ENCODE measurements at places on chromosomes 12 and 14. TPM values are rescaled to one million over a fixed set of nuclear protein-coding genes. Genes with fewer than 3 reads are reported as not detected.

DNA sequence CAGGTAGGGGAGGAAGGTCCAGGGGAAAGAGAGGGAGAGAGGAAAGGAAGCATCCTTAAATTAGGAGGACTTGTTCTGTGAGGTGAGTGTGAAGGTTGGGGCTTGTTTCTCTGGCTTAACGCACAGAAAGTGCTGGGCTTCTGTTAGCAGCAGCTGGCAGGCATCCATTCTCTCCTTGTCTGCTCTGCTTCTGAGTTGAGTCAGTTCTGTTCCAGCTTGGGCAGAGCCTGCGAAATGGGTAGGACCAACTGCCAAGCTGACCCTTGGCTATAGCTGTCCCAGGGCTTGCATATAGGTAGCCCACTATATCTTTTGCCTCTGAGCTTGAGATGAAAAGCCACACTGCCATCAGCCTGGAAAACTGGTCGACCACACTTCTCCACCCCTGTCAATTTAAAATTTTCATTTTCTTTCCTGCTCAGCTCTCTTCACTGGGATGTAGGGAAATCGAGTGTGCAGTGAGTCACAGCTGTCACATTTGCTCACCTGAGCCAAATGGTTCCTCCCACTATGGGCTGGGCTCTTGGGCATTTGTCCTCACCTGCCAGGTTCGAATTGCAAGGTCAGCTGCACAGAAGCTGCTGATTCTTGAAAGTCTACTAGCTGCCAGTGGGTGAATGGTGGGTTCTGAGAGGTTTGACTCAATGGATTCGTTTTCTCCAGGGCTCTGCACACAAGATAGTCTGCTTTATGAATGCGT, 256.4 kb upstream of the PWP1 start:
- H3K4me3 ChIP-seq: no peak overlapping the region
- no peak overlapping the region for H3K27ac ChIP-seq
- DNase-seq: no peak

GRCh38 chr14:75738192-75738591, 77.1 kb downstream of the TTLL5 start:
- no peaks in the 10 kb centered on the region for H3K36me3 ChIP-seq
- H3K4me3 ChIP-seq: no peak overlapping the region
- H3K27ac ChIP-seq: no peak overlapping the region
- H3K4me1 ChIP-seq: no peaks in the 10 kb centered on the region
- no peak for DNase-seq
- no peaks in the 10 kb centered on the region for H3K27me3 ChIP-seq

The SDSL gene
- total RNA-seq: 1.1 TPM

GRCh38 chr14:101111620-101112290, 208.2 kb upstream of the RTL1 start:
- no peak for DNase-seq
- H3K36me3 ChIP-seq: no peaks in the 10 kb centered on the region
- no peak overlapping the region for H3K27ac ChIP-seq
- no peaks in the 10 kb centered on the region for H3K27me3 ChIP-seq

GRCh38 chr12:12403264-12404248, 46.7 kb downstream of the BORCS5 start:
- H3K36me3 ChIP-seq: no peaks in the 10 kb centered on the region
- no peaks in the 10 kb centered on the region for H3K27me3 ChIP-seq
- peaks cover 39% of the 10 kb centered on the region for H3K4me1 ChIP-seq
- no peak for DNase-seq
- H3K4me3 ChIP-seq: no peak overlapping the region

DNA sequence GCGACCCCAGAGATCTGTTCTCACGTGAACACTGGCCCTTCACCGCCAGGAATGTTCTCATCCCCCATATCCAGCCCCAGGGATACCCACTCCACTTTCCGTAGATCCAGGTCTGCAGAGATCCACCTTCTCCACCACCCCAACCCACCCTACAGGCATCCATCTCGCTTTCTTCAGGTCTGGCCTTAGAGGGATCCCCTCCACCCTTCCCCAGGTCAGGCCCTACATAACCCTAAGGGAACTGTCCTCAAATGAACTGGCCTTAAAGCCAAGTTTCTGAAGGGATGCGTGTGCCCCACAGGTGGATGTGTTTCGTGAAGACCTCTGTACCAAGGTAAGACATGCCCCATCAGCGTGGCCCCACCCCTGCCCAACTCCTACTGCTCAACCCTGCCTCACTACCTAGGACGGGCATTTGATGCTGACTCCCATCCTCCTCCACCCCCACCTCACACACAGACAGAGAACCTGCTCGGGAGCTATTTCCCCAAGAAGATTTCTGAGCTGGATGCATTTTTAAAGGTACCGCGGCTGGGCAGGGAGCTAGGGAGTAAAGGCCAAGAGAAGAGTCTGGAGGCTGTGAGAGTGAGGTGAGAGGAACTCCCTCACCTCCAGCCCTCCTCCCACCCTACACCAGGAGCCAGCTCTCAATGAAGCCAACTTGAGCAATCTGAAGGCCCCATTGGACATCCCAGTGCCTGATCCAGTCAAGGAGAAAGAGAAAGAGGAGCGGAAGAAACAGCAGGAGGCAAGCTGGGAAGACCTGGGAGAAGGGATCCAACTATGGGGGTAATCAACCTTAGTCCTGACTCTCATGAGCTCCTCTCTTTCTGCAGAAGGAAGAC, 912 bp downstream of the PSME1 start:
- H3K4me3 ChIP-seq: peak overlapping the region; percentile 30
- peaks cover 22% of the 10 kb centered on the region for H3K36me3 ChIP-seq
- DNase-seq: no peak

DNA sequence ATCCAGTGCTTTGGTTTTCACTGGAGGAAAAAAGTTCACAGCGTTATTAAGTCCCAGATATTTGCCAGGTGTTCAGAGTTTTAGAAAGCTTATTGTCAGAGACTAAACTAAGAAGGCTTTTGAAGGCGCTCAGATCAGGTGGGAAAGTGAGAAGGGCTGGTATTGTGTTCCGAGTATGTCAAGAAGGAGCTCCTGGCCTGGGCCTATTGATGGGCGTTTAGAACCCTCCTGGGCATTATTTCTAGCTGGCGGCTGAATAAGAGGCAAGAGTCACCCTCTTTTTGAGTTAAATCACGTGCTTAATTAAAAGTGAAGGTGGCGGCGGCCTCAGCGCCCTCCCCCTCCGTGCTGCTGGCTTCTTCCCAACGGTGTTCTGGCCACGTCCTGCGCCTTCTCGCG, 20.9 kb upstream of the GNS start:
- no peaks in the 10 kb centered on the region for H3K36me3 ChIP-seq
- DNase-seq: no peak
- peaks cover 19% of the 10 kb centered on the region for H3K4me1 ChIP-seq
- H3K27ac ChIP-seq: no peak overlapping the region
- H3K4me3 ChIP-seq: no peak overlapping the region

GRCh38 chr12:22615963-22616501, 8.9 kb upstream of the ETNK1 start:
- no peak overlapping the region for H3K27ac ChIP-seq
- no peak for DNase-seq
- no peaks in the 10 kb centered on the region for H3K27me3 ChIP-seq
- no peak overlapping the region for H3K4me3 ChIP-seq

The ASB2 gene
- 29.7 TPM for total RNA-seq

- no peak for DNase-seq
- no peaks in the 10 kb centered on the region for H3K27me3 ChIP-seq
- no peaks in the 10 kb centered on the region for H3K4me1 ChIP-seq
- no peak overlapping the region for H3K4me3 ChIP-seq
These were observed 14.8 kb upstream of the OR6J1 start for GRCh38 chr14:22658946-22659345.

GRCh38 chr14:23569443-23570151, 2.0 kb upstream of the AP1G2 start:
- no peak overlapping the region for H3K27ac ChIP-seq
- H3K36me3 ChIP-seq: peaks cover 12% of the 10 kb centered on the region
- H3K27me3 ChIP-seq: no peaks in the 10 kb centered on the region
- H3K4me3 ChIP-seq: no peak overlapping the region

The KLRC3 gene
- total RNA-seq: not detected

- no peak for DNase-seq
- no peaks in the 10 kb centered on the region for H3K4me1 ChIP-seq
- H3K27me3 ChIP-seq: no peaks in the 10 kb centered on the region
- H3K36me3 ChIP-seq: peaks cover 53% of the 10 kb centered on the region
- H3K27ac ChIP-seq: no peak overlapping the region
These were observed 34.1 kb downstream of the PSMC1 start for GRCh38 chr14:90290337-90291011.

DNA sequence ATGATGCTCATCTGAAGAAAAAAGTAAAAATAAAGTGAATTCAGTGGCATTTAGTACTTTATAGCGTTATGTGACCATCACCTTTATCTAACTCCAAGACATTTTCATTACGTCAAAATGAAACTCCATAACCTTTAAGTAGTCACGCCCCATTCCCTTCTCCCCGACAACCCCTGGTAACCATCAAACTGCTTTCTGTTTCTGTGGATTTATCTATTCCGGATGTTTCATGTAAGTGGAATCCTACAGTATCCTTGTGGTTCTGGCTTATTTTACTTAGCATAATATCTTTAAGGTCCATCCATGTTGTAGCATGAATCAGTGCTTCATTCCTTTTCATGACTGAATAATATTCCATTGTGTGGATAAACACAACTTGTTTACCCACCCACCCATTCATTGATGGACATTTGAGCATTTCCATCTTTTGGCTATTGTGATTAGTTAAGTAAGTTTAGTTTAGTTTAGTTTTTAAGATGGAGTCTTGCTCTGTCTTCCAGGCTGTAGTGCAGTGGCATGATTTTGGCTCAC, 18.5 kb upstream of the MAP1LC3B2 start:
- H3K4me3 ChIP-seq: no peak overlapping the region
- H3K27me3 ChIP-seq: no peaks in the 10 kb centered on the region
- DNase-seq: no peak
- no peak overlapping the region for H3K27ac ChIP-seq

GRCh38 chr14:94601884-94602391, 10.3 kb upstream of the SERPINA3 start:
- H3K4me3 ChIP-seq: no peak overlapping the region
- H3K27ac ChIP-seq: no peak overlapping the region
- no peak for DNase-seq

- peak overlapping the region; percentile 41 for H3K27ac ChIP-seq
- H3K36me3 ChIP-seq: no peaks in the 10 kb centered on the region
- H3K4me1 ChIP-seq: peaks cover 88% of the 10 kb centered on the region
- DNase-seq: no peak
These were observed 24.7 kb downstream of the SUSD6 start for GRCh38 chr14:69635981-69636639.

The DEPDC4 gene
- 0.38 TPM for total RNA-seq

DNA sequence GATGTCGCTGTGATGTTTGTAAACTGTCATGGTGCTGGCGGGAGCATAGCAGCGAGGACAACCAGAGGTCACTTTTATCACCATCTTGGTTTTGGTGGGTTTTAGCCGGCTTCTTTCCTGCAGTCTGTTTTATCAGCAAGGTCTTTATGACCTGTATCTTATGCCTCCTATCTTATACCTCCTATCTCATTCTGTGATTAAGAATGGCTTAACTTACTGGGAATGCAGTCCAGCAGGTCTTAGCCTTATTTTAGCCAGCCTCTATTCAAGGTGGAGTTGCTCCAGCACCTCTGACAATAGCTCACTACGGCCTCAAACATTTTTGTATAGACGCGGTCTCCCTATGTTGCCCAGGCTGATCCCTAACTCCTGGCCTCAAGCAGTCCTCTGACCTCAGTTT, 53.7 kb downstream of the B4GALNT3 start:
- H3K4me1 ChIP-seq: no peaks in the 10 kb centered on the region
- no peaks in the 10 kb centered on the region for H3K36me3 ChIP-seq
- no peak overlapping the region for H3K4me3 ChIP-seq

- no peaks in the 10 kb centered on the region for H3K4me1 ChIP-seq
- no peaks in the 10 kb centered on the region for H3K27me3 ChIP-seq
- H3K27ac ChIP-seq: no peak overlapping the region
These were observed 9.8 kb downstream of the GNPNAT1 start for GRCh38 chr14:52781629-52782028.

The TSPAN19 gene
- total RNA-seq: not detected

- no peak overlapping the region for H3K4me3 ChIP-seq
- no peaks in the 10 kb centered on the region for H3K27me3 ChIP-seq
- no peaks in the 10 kb centered on the region for H3K4me1 ChIP-seq
- no peaks in the 10 kb centered on the region for H3K36me3 ChIP-seq
These were observed 12.5 kb upstream of the MARK3 start for GRCh38 chr14:103372552-103373304.

Data from CD4-positive, alpha-beta memory T cell (primary cell).